Activated T-helper 17 cell treated with anti-CD3 and anti-CD28 coated beads, Interleukin-2, amount 50 U/mL, for 72 hours (primary cell): ENCODE measurements at places on chromosomes 12 and 14. TPM values are rescaled to one million over a fixed set of nuclear protein-coding genes. Genes with fewer than 3 reads are reported as not detected.

DNA sequence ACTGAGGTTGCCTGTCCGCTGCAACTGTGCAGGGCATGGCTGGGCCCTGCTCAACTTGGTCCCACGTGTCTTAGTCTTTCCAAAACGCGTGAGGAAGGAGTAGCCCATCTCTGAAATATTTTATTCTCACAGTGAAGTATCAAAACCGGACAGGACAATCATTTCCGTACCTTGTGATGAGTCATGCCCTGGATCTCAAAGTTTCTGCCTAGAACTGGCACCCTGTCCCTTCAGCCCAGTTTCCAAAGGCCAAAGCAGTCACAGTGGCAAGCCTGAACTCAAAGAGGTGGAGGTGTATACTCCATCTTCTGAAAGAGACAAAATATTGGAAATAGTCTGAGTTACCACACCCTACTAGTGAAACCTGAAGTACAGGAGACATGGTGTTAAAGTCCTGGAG is 28.5 kb upstream of the SRGAP1 start:
- ATAC-seq, result peak; percentile 17

GRCh38 chr14:29576927-29577326 is 350.7 kb downstream of the PRKD1 start:
- no peak for ATAC-seq

DNA sequence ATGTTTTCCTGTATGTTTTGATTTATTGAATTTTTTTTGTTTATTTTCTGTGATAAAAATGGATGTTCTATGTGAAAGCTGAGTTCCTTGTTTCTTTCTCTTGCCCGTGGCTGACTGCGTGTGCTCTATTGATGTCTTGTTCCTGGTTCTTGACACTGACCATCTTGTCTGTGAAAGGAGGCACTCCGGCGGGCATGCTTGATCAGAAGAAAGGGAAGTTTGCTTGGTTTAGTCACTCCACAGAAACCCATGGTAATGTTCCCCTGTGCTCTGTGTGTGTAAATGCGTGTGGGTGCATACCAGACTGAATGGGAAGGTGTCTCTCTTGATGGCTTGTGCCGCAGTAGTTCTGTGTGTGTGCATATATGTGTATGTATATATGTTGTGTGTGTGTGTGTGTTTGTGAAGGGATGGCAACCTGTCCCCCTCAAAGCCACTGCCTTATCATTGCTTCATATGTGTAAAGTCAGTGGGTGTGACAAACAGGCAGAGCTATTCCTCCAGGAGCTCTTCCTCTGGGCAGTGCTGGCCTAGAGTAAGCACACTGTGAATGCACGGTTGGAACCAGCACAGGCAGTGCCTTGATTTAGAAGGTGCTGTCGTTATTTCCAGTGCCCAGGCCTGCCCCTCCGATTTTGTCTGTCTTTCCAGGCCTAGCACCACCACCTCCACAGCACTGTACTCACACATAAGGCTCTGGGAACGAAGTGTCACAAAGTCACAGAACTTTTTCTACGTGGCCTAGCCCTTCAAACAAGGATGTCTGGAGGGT is 247.3 kb upstream of the FKBP4 start:
- no peak for ATAC-seq

The CCDC88C gene
- 143 TPM for total RNA-seq

The GPR135 gene
- total RNA-seq, result 2.1 TPM

The OTOGL gene
- total RNA-seq, result not detected

The UBE2N gene
- 128 TPM for total RNA-seq

DNA sequence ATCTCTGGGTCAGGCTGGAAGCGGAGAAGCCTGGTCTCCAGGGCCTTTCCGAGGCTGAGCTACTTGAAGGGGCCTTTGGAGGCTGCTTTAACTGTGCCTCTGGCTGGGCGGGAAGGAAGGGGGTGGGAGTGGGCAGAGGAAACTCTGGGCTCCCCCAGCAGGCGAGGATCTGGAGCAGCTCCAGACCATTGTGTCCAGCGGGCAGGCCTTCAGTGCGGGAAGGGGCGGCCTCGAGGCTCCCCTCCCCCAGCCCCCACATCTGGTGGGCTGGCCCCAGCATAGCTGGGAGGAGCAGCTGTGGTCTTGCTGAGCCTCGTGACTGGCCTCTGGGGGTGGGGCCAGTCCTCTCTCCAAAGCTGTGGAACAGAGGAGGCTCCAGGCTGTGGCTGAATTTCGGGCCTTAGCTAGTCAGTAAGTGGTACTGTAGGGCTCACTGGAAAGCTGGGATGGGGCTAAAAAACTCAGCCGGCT is 3.4 kb downstream of the TAMALIN start:
- ATAC-seq, result no peak

- peak; percentile 50 for ATAC-seq
These were observed 41.8 kb upstream of the KCNK13 start for GRCh38 chr14:90019824-90020523.

DNA sequence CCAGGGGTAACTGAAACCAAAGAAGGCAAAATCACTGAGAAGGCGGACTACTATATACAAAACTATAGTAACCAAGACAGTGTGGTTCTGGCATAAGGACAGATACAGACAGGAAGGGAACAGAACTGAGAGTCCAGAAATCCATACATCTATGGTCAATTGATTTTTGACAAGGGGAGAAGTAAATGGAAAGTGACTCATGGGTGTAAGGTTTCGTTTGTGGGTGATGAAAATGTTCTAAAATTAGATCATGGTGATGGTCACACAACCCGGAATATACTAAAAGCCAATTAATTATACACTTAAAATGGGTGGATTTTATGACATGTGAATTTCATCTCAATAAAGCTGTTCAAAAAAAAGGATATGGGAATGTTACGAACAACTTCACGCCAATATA is 18.7 kb downstream of the ANGEL1 start:
- ATAC-seq, result no peak

DNA sequence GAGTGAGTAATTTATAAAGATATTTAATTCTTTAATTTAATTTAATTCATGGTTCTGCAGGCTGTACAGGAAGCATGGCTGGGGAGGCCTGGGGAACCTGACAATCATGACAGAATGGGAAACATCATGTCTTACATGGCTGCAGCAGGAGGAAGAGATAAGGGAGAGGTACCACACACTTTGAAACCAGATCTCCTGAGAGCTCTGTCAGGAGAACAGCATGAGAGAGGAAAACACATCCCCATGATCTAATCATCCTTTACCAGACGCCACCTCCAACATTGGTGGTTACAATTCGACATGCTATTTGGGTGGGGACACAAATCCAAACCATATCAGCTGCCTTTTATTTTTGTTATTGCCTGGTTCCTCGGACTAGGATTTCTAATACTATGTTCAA is 928.6 kb downstream of the TMEM121 start:
- no peak for ATAC-seq
